ENCODE measurements at places on chromosomes 2 and 18.
A peak's percentile ranks its signal among the peaks of the same experiment; 100 is the strongest.

GRCh38 chr2:140064243-140064642 is 1284.1 kb upstream of the NXPH2 start:
- no peak overlapping the region for H3K27ac ChIP-seq
- DNase-seq = no peak

DNA sequence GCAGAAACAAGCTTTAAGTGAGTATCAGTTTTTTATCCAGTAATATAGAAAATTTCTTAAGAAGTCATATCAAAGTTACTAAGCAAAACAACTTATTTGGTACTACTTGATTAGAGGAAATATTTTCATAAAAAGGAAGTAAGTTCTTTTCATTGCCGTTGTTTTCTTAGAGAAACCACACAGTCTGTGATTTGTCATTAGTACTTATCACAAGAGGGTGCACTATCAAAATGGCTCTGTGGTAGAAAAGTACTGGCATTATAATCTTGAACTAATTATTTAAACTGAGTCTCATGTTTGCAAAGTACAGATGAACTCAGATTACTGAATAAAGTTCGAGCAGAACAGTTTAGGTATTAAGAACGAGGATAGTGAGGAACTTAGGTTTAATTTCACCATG is 93.4 kb downstream of the IKZF2 start:
- no peak overlapping the region for H3K4me3 ChIP-seq
- H3K27me3 ChIP-seq = no peaks in the 10 kb centered on the region
- no peaks in the 10 kb centered on the region for H3K4me1 ChIP-seq
- no peak for DNase-seq
- no peak overlapping the region for H3K27ac ChIP-seq

DNA sequence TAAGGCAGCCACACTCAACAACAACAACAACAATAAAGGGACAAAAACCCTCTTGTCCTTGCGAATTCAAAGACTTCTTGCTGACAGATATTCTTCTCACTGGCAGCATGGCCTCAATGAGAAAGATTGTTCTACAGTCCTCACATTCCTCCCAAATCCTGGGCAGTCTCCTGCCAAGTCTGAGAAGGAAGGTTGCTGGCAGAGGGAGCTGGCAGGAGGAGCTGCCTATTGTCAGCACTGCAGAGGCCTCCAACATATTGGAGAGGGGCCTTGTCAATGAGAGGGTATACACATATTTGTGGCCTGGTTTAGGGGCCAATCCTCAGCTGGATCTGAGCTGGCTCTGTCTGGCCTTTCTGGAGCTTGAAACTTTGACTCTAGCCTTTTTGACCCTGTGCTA is 63.5 kb downstream of the LAMA3 start:
- H3K4me1 ChIP-seq = peaks cover 6% of the 10 kb centered on the region
- peak; percentile 30 for DNase-seq
- H3K4me3 ChIP-seq = no peak overlapping the region
- H3K27ac ChIP-seq = peak overlapping the region; percentile 12
- H3K36me3 ChIP-seq = no peaks in the 10 kb centered on the region

- DNase-seq = peak; percentile 66
- no peaks in the 10 kb centered on the region for H3K4me1 ChIP-seq
- H3K27me3 ChIP-seq = peaks cover 12% of the 10 kb centered on the region
- no peak overlapping the region for H3K27ac ChIP-seq
- no peak overlapping the region for H3K4me3 ChIP-seq
These were observed 401.2 kb downstream of the GALR1 start for GRCh38 chr18:77650799-77651385.

All from cardiac muscle cell (in vitro differentiated cells and primary cell).